ENCODE measurements at places on chromosomes 13 and 19. TPM values are rescaled to one million over a fixed set of nuclear protein-coding genes. Genes with fewer than 3 reads are reported as not detected.

The PSG5 gene
- total RNA-seq: not detected

The PCSK4 gene
- 1.9 TPM for total RNA-seq

The FXYD1 gene
- 11.1 TPM for total RNA-seq

- peaks cover 3% of the 10 kb centered on the region for H3K36me3 ChIP-seq
- H3K27me3 ChIP-seq: peaks cover 5% of the 10 kb centered on the region
- no peak overlapping the region for H3K27ac ChIP-seq
- DNase-seq: no peak
- peaks cover 13% of the 10 kb centered on the region for H3K4me1 ChIP-seq
Measured at GRCh38 chr19:51695088-51695487, 2.0 kb downstream of the SPACA6 start.

- DNase-seq: no peak
- no peak overlapping the region for H3K27ac ChIP-seq
- H3K4me3 ChIP-seq: no peak overlapping the region
- H3K27me3 ChIP-seq: no peaks in the 10 kb centered on the region
- H3K36me3 ChIP-seq: peaks cover 78% of the 10 kb centered on the region
Measured at GRCh38 chr19:34228762-34229161, 25.6 kb upstream of the GARRE1 start.

The RGCC gene
- 14.1 TPM for total RNA-seq

DNA sequence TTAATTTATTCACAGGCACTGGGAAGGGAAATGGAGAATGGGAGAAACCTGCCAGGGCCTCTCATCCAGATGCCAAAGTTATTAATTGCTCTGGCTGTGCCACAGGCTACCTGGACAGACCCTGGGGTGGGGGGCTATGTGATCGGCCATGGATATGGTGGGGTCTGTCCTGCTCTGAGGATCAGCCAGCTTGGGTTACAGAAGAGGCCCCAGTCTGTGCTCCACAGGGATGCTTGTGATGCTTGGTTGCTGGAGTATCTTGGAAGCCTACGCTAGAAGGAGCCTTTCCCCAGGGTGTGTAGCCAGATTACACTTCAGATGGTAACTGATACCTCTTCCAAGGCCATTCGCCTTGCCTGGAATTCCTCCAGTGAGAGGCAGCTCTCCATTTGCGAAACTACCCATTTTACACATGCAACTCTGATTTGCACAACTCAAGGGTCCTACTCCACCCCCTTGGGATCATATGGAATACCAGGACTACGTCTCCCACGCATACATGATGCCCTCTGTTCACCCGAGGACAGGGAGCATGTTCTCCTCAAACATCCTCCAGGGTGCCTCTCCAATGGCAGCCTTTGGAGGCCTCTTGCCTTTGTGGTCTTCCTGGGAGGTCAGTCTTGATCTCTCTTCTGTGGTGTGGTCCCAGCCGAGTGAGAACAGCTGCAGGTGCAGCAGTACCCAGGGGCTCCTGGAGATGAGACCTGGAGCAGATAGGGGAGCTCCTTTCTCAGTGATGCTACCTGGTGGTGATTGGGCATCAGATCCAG is 186.6 kb upstream of the TSHZ3 start:
- H3K4me3 ChIP-seq: no peak overlapping the region
- no peaks in the 10 kb centered on the region for H3K4me1 ChIP-seq
- H3K27ac ChIP-seq: no peak overlapping the region
- DNase-seq: no peak
- H3K27me3 ChIP-seq: peaks cover 4% of the 10 kb centered on the region

DNA sequence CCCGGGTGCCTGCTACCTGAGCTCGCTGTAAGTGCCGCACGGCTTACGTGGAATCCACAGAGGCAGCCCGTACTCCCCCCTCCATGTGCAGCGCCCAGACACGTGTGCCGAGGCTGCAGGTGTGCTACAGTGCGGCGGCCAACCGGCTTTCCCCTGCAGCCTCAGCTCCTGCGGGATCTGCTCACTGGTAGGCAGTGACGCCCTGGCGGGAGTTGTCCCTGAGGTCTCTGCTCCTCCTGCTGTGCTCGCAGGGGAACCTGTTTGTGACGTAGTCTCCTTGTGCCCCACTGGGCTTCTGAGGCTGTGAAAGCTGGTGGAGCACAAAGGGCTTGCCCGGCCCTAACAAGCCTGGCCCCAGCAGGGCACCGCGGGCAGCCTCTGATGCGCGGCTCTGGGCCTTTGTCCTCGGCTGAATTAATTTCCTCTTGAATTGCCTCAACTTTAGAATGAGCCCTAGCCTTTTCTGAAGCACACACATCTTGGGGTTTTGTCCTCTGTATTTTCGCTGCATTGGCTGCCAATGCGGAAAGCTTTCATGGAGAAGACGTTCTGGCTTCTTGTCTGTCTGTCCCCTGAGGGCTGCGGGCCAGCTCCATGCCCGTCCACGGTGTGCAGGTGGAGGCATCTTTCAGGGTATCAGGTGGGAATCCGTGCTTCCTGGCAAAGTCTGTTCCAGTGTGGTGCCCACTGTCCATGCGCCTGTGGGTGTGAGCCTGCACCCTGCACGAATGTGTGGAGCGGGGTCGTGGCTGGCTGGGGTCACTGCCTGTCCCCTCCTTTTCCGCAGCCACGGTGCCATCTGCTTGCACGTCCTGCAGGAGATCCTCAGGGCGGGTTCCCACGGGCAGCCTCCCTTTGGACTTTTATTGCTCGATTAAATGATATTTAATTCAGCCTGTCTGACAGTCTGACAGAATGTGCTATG is 77.3 kb upstream of the MCF2L start:
- H3K27me3 ChIP-seq: peaks cover 73% of the 10 kb centered on the region
- peaks cover 33% of the 10 kb centered on the region for H3K4me1 ChIP-seq
- no peak overlapping the region for H3K27ac ChIP-seq
- DNase-seq: peak; percentile 74

- H3K27ac ChIP-seq: no peak overlapping the region
- DNase-seq: no peak
- no peaks in the 10 kb centered on the region for H3K36me3 ChIP-seq
- H3K4me3 ChIP-seq: no peak overlapping the region
- H3K27me3 ChIP-seq: no peaks in the 10 kb centered on the region
- no peaks in the 10 kb centered on the region for H3K4me1 ChIP-seq
Measured at GRCh38 chr13:89465366-89465765, 1794.2 kb downstream of the SLITRK5 start.
